ENCODE measurements at places on chromosomes 4 and X. TPM values are rescaled to one million over a fixed set of nuclear protein-coding genes. Genes with fewer than 3 reads are reported as not detected.

Gene CLDN2
- 0.16 TPM for total RNA-seq

Gene ARL9
- total RNA-seq = not detected

Gene AFM
- total RNA-seq = not detected

Gene UGT8
- total RNA-seq = 3.7 TPM

Gene PLP1
- total RNA-seq = 0.08 TPM

Gene HSFX4
- not detected for total RNA-seq

Gene NAA11
- total RNA-seq = not detected

Gene DUSP9
- 0.16 TPM for total RNA-seq

DNA sequence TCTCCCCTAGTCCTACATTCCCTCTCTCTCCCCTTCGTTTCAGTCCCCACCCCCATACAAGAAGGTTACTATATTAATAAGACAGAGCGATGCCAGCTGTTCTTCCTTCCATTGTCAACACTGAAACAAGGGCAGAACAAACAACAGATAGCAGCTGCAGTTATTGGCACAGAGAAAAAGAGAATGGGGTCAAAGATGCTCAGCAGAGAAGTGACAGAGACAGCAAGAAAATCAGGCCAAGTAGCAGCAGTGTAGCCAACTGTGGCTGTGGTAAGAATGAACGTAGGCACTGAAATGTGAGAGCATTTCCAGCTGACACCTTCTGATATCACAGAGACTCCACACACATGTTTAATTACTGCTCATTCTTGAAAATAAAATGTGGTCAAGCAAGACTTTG lies 641.8 kb downstream of the FSTL5 start:
- no peaks in the 10 kb centered on the region for H3K4me1 ChIP-seq
- no peak overlapping the region for H3K27ac ChIP-seq
- no peaks in the 10 kb centered on the region for H3K27me3 ChIP-seq
- DNase-seq = no peak
- H3K4me3 ChIP-seq = no peak overlapping the region

DNA sequence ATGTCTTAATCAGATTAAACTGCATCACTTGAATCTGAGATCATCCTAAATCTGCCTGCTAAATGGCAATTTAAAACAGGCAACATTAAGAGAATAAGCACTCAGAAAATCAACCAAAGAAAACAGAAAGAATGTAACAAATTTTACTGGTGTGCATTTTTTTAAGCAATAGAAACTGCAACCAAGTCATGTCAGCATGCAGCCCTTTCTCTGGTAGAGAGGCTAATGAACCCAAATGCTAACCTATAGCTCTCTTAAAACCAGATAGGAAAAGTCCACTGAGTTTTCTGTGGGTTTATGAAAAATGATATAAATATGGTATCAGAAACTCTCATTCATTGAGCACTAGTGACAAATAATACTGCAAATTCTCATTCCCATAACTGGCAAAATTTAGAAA lies 35.6 kb downstream of the COL25A1 start:
- H3K27me3 ChIP-seq = no peaks in the 10 kb centered on the region
- no peak overlapping the region for H3K4me3 ChIP-seq

GRCh38 chrX:149022485-149022884 lies 482.6 kb downstream of the IDS start:
- no peak overlapping the region for H3K4me3 ChIP-seq
- no peak overlapping the region for H3K27ac ChIP-seq
- H3K4me1 ChIP-seq = no peaks in the 10 kb centered on the region
- H3K27me3 ChIP-seq = no peaks in the 10 kb centered on the region

DNA sequence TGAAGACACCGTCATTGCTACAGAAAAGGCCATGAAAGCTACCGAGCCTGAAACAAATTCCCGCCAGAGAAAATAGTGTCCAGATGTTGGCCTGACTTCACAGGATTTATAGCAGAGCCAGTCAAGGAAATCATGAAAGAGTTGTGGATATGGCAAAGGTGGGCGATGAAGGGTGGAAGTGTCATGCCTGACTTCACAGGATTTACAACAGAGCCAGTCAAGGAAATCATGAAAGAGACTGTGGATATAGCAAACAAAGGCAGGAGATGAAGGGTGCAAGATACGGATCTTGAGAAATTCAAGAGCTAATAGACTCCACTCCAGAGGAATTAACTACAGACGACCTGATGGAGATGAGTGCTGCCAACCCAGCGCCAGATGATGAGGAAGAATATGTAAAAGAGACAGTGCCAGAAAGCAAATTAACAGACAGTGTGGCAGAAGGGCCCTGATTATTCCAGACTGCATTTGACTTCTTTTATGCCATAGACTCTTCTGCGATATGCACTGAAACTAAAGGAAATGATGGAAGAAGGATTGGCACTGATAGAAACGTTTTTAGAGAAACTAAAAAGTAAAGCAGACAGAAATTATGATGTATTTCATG lies 17.2 kb downstream of the TRMT44 start:
- no peak overlapping the region for H3K27ac ChIP-seq
- DNase-seq = no peak
- no peak overlapping the region for H3K4me3 ChIP-seq
- H3K4me1 ChIP-seq = no peaks in the 10 kb centered on the region
- H3K36me3 ChIP-seq = no peaks in the 10 kb centered on the region
- H3K27me3 ChIP-seq = no peaks in the 10 kb centered on the region

- DNase-seq = no peak
- no peaks in the 10 kb centered on the region for H3K27me3 ChIP-seq
- no peaks in the 10 kb centered on the region for H3K4me1 ChIP-seq
- no peaks in the 10 kb centered on the region for H3K36me3 ChIP-seq
Measured at GRCh38 chr4:3349116-3349515, 56.3 kb downstream of the RGS12 start.

DNA sequence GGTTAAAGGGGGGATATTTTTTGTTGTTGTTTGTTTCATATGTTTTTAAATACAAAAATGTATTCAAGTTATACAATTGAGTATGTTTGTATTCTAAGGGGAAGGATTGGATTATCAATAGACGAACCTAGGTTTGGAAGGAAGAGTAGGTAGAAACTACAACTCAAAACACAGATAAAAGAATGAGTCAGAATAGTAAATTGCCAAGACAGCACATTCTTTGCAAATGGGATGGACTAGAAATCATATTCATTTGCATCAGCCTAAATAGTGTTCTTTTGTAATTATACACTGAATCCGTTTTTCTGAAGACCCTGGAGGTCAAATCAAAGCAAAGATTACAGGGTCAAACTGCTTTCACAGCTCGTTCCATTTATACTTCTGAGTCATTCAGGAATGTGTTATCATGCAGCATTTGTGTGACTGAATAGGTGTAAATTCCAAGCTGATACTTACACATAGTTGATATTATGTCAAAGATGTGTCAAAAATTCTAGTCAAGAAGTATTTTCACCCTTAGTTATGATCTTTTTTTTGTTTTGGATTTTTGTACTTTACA lies 273.3 kb upstream of the FAT4 start:
- H3K4me1 ChIP-seq = no peaks in the 10 kb centered on the region
- H3K27ac ChIP-seq = no peak overlapping the region
- H3K4me3 ChIP-seq = no peak overlapping the region
- DNase-seq = no peak

Measured in left lung (tissue), 14 donors.